HAP-1 (cell line): ENCODE measurements at places on chromosomes 2 and 18.

DNA sequence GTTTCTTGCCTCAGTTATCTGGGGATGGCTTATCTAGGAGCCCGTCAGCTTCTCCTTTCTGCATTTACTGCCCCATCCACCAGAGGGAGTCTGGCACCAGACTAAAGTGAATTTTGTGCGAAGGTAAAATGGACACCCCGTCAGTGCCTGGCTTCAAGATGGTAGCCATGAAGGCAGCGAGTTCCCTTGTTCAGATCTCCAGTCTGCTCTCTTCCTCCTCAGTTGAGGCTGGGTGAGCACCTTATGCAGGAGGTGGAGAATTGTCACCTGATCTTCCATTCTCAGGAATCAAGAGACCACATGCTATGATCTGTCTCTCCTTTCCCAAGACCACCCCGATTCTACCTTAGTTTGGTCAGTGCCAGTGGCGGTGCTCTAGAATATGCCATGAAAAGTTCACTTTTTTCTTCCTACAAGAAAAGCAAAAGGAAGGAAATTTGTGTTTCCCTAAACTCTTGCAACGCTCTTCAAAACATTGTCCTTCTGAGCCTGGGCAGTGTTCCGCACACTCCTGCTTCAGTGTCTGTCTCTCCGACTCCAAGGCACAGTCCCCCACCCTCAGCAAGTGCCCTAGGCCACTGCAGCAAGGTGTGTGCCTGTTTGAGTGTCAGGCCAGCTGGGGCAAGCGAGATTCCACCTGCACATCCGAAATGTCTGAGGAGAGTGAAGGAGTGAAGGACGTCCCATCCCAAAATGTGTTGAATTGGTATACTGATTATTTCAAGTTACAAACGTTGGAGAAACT is 168.6 kb downstream of the SS18 start:
- DNase-seq = peak; percentile 47

DNA sequence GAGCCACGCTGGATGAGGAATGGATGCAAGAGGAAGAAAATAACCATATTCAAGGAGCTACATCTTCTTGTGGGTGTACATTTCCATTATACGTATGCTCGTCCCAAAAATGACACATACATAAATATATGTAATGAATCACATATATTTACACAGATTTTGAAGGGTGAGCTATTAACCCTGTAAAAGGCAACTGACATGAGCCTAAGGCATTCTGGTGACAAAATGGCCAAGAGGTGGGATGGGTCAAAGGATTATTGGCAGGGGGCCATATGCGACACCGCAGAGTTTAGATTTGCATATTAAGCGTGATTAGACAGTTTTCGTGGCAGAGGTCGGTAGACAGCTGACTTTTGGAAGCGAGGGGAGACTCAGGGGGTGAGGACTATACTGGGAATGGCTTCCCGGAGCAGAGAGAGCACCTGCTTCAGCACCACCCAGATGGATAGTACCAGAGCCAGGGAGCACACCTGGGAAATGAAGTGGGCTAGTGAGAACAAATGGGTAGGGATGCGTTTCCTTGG is 431 bp upstream of the CNRIP1 start:
- DNase-seq = peak; percentile 20

DNA sequence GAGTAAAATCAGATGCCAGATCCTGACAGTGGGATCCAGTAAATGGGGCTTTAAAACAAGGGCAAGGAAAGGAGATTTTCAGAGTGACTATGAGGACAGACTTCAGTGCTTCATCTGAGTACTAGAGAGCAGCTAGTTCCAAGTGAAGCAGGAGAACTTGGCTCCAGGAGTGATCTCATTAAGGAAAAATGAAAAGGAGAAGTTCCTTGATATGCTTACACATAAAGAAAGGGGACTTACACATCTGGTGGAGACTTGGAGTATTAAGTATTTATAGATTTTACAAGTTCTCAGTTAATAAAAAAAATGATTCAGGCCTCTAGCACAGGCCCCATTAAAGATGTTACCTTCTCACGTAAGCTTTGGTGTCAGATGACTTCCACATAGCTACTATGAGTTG is 105.8 kb downstream of the ICOS start:
- no peak for DNase-seq

DNA sequence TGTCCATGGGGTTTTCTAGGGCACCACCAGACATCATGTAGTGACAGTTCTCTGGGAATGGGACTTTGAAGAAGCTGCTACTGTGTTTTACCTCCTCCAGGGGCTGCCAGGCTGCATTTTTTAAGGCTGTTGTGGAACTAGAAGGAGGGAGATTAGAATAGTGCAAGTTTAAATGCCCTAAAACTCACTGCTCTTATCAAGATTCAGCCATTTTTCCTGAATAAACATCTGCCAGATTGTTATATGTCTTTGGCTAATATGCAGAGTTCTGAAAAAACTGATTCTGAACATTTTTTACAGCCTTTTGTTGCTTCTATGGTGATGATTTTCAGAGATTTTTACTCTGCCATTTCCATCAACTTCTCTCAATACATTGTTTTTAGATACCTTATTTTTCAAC is 8.6 kb upstream of the EPB41L5 start:
- DNase-seq = no peak

GRCh38 chr2:241933179-241933911 is 63.8 kb downstream of the RTP5 start:
- DNase-seq = peak; percentile 55
